ENCODE measurements at places on chromosomes 4 and X.

- H3K36me3 ChIP-seq: no peaks in the 10 kb centered on the region
- no peak overlapping the region for H3K4me3 ChIP-seq
- DNase-seq: no peak
- H3K27ac ChIP-seq: no peak overlapping the region
- no peaks in the 10 kb centered on the region for H3K27me3 ChIP-seq
Observed at GRCh38 chrX:82134378-82134777, 932.5 kb downstream of the SH3BGRL start.

GRCh38 chr4:8641931-8642650, 49.5 kb downstream of the CPZ start:
- no peaks in the 10 kb centered on the region for H3K36me3 ChIP-seq
- no peaks in the 10 kb centered on the region for H3K4me1 ChIP-seq
- H3K27ac ChIP-seq: no peak overlapping the region

DNA sequence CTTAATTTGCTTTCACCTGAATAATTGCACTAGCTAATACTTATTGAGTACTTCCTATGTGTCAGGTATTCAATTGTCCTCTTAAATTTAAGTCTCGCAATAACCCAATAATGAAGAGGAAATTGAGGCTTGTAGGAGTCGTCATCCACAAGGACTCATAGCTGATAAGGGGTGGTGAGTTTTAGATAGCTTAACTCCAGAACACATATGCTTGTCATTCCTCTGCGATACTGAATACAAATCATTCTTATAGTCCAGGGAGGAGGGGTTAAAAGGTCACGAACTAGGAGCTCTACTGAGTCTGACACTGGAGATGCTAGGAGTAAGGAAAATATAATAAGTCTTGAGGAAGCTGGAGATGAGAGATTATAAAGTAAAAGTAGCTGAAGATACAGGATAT, 1.4 kb upstream of the PACRGL start:
- no peaks in the 10 kb centered on the region for H3K27me3 ChIP-seq
- H3K4me3 ChIP-seq: no peak overlapping the region
- H3K36me3 ChIP-seq: no peaks in the 10 kb centered on the region
- H3K4me1 ChIP-seq: peaks cover 13% of the 10 kb centered on the region
- no peak for DNase-seq

GRCh38 chrX:153726286-153727122, 1.8 kb downstream of the ABCD1 start:
- peaks cover 12% of the 10 kb centered on the region for H3K36me3 ChIP-seq
- peak; percentile 32 for DNase-seq
- no peaks in the 10 kb centered on the region for H3K27me3 ChIP-seq
- H3K4me1 ChIP-seq: peaks cover 51% of the 10 kb centered on the region
- H3K4me3 ChIP-seq: peak overlapping the region; percentile 33

GRCh38 chr4:38669208-38669607, 5.2 kb downstream of the KLF3 start:
- peaks cover 59% of the 10 kb centered on the region for H3K4me1 ChIP-seq
- no peaks in the 10 kb centered on the region for H3K27me3 ChIP-seq
- peak overlapping the region; percentile 85 for H3K27ac ChIP-seq
- H3K4me3 ChIP-seq: no peak overlapping the region
- no peak for DNase-seq

DNA sequence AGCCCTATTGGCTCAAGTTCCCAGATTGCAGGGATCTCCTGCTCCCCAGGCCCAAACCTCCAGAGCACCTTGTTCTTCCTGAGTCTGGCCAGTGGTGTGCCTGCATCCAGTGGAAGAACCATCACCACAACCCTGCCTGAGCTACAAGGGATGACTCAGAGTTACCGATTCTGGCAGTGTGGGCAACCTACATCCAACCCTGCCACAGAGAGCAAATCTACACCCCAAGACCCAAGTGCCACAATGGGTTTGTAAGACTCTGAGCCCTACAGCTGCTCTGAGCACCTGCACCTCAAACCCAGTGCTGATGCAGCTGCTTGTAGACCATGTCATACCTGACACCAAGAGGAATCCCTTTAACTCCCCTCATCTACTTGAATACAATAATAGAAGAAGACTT, 110.0 kb downstream of the SOWAHB start:
- H3K4me1 ChIP-seq: no peaks in the 10 kb centered on the region
- H3K36me3 ChIP-seq: no peaks in the 10 kb centered on the region
- H3K4me3 ChIP-seq: no peak overlapping the region
- H3K27me3 ChIP-seq: no peaks in the 10 kb centered on the region
- no peak overlapping the region for H3K27ac ChIP-seq
